ENCODE measurements at places on chromosomes 3 and 15.

- no peak for DNase-seq
Observed at GRCh38 chr15:95874637-95875036, 455.9 kb upstream of the NR2F2 start.

- DNase-seq: no peak
Observed at GRCh38 chr3:61673651-61674050, 112.3 kb downstream of the PTPRG start.

GRCh38 chr15:39252134-39252470 is 328.8 kb upstream of the THBS1 start:
- DNase-seq: no peak

- DNase-seq: no peak
Observed at GRCh38 chr15:62850318-62850717, 192.2 kb upstream of the TPM1 start.

GRCh38 chr3:146306656-146307455 is 56.0 kb upstream of the PLSCR4 start:
- no peak for DNase-seq

- DNase-seq: no peak
Observed at GRCh38 chr3:132690040-132690439, 29.9 kb downstream of the UBA5 start.

DNA sequence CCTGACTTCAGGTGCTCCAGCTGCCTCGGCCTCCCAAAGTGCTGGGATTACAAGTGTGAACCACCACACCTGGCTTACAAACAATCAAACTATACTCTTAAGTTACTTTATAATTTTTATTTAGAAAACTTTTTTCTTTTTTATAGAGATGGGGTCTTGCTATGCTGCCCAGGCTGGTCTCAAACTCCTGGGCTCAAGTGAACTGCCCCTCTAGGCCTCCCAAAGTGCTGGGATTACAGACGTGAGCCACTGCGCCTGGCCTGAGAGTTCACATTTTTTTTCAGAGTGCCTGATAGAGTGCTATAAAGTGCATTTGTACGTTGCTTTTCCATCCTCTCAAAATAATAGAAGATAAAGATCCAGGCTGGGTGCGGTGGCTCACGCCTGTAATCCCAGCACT is 102.0 kb upstream of the TBL1XR1 start:
- no peak for DNase-seq

- no peak for DNase-seq
Observed at GRCh38 chr3:132536442-132537153, 60.5 kb upstream of the ACKR4 start.

DNA sequence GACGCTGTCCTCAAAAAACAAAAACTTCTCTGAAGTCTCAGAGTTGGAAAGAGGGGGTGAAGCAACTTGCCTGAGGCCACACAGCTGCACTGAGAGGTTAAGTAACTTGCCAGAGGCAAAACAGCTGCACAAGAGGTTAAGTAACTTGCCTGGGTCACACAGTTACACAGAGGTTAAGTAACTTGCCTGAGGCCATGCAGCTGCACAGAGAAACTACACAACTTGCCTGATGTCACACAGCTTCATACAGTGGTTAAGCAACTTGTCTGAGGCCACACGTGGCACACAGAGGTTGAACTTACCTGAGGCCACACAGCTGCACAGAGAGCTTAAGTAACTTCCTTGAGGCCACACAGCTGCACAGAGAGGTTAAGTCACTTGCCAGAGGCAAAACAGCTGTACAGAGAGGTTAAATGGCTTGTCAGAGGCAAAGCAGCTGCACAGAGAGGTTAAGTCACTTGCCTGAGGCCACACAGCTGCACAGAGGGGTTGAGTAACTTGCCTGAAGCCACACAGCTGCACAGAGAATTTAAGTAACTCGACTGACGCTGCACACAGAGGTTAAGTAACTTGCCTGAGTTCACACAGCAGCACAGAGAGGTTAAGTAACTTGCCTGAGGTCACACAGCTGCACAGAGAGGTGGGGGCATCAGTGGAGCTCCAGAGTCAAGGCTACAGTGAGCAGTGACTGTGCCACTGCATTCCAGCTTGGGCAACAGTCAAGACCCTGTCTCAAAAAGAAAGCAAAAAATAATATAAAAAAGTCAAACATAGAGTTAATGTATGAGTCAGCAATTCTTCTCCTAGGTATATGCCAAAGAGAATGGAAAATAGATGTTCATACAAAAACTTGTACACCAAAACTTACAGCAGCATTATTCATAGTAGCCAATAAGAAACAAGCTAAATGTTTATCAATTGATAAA is 12.0 kb upstream of the ACAD9 start:
- no peak for DNase-seq

GRCh38 chr3:7682822-7683229 is 818.8 kb upstream of the LMCD1 start:
- DNase-seq: peak; percentile 74

DNA sequence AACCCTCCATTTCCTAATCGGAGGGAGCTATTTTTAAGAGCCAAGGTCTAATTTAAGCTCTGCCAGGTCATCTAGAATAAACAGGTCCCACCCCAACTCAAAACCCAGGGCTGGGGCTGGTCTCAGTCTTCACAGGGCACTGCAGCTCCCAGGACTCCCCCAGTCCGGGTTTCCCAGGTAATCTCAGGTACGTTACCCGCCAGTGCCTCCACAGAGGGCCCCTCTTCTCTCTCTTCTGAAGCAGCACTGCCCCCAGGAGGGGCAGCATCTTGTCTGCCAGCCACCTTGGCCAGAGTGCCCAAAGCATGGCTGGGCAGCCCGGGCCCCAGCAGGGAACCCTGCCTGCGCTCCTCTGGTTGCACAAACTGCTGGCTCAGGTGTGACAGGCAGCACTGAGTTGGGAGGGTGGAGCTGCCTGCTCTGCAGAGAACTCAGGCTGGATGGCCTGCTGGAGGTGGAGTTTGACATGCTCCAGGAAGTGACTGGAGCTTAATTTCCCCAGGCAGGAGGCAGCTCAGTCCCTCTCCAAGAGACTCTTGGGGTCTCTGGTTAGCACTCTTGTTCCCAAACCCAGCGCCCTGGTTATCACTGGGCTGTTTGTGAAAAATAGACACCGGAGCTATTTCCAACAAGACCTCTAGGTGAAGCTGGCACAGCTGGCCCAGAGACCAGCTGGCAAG is at the start of gene PLA2G4F:
PLA2G4F (minus strand) TSS at position 394 of the 680 bp plus-strand sequence; CDS start at position 307, 87 bp downstream.
- DNase-seq: no peak

DNA sequence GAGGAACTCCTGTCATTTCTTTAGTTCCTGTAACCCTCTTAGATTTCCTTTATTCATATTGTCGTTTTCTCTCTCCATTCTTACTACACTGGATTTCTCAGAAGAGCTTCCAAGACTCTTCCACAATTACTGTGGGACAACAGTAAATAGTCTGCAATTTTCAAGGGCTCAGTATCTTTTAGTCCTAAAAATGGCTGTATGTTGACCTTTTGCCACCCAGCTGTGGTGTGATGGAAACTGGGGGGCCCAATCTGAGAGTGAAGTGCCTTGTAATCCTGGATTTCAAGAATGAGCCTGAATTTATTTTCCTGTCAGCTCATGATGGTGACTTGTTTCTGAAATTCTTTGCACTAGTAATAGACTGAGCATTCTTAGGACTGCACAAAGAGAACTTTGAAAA is 277.6 kb upstream of the RASGRP1 start:
- no peak for DNase-seq

GRCh38 chr3:42853739-42854302 is 21.9 kb downstream of the CYP8B1 start:
- no peak for DNase-seq

GRCh38 chr3:188853856-188854771 is 317.7 kb upstream of the TPRG1 start:
- DNase-seq: no peak

DNA sequence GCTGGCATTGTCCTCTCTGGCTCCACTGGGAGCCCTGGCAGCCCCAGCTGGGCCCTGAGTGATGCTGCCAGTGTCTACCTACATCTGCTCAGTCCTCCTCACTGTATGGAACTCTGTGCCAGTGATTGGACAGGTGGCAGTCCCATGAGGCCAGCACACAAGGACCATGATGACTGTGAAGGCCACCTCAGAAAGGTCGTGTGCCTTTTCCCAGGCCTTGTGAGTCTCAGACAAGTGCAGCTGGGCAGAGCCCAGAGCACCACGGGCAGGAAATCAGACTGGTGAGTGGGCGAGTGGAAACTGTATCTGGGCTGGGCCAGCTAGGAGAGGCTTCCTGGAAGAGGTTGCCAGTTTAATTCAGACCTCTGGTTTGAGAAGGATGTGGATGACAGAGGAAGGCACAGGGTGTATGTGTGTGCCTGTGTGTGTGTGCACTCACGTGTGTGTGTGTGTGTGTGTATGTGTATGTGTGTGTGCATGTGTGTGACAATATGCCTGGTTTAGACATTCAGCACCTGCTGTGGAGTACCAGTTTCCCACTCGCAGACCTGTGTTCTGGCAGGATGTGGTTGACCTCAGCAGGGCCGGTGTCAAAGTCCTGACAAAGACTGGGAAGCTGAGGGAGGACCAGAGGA is 7.0 kb downstream of the MAPKAPK3 start:
- no peak for DNase-seq

- no peak for DNase-seq
Observed at GRCh38 chr3:156637480-156638022, 36.8 kb upstream of the TIPARP start.

- DNase-seq: no peak
Observed at GRCh38 chr3:196218155-196218712, 1.9 kb downstream of the SLC51A start.

DNA sequence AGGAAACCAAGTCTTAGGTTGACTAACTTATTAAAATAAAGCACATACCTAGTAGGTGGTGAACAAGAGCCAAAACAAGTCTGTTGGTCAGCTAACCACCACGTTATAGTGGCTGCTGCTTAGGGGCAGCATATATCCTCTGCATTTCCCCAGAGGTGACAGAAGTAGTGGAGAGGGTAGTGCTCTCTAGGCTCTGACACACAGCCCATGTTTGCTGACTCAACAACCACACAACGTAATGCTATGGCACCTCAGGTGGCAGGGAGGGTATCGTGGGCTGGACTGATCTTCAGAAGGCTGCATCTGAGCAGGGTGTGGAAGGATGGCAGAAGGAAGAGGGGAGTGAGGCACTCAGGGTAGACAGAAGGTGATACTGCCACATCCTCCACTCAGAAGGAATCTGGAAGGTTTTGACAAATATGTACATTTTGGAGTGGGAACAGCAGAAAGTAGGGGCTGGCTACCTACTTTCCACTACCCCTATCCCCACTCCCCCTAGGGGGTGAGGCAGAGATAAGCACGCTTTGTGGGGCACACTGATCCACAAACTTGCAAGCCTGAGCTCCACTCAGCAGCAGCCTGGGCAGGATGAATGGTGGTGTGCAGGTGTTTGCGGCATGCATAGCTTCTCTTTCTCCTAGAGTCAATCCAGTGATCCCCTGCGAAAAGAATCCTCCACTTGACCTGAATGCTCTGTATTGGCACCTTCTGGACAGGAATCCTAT is 178.1 kb downstream of the RORA start:
- DNase-seq: no peak

DNA sequence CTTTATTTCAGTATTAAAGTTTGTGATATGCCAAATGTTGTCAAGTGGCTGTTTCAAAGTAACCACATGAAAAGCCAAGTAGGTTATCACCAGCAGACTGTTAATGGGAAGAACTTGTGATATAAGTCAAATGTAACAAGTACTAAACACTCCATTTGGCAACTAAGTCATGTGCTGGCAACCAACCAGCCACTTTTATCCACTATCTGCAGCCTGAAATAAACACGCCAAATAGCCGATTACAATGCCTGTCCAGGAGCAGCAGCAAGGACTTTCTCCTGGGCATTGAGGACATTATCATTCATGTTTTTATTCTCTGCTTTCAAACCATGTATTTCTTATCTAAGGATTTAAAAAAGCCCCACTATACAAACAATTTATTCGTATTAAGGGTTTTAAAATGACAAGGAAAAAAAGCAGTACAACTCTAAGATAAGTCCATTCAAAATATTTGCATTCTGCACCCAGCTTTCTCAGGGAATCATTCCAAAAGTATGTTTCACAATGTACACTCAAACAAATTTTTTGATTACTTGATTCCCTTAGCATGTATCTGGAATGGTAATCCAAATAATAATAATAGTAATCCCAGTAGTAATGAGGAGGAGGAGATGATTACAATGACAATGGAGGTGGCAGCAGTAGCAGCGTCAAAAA is 448.6 kb downstream of the ERC2 start:
- no peak for DNase-seq

- DNase-seq: no peak
Observed at GRCh38 chr3:181930105-181930504, 218.4 kb downstream of the SOX2 start.

GRCh38 chr15:85831415-85832113 is 36.8 kb upstream of the KLHL25 start:
- no peak for DNase-seq

GRCh38 chr3:125236331-125236903 is 23.9 kb upstream of the SLC12A8 start:
- DNase-seq: no peak

DNA sequence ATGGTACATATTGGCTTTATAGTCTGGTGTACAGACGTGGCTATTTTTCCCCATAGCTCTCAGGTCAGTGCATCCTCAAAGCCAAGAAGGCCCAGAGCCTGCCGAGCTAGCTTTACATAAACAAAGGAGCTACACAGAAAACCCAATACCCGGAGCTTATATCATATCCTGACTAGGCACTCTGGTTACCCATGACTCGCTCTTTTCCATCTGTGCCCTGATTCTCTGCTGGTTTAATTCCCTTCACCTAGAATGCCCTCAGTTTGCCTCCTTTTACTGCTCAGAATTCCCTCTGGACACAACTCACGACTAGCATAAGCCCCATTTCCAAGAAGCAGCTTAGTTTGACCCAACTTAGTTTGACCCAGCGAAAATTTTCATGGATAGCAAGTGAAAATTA is 110.8 kb downstream of the TIGIT start:
- no peak for DNase-seq

GRCh38 chr3:42683875-42684598 is 1.3 kb upstream of the KLHL40 start:
- no peak for DNase-seq

- DNase-seq: no peak
Observed at GRCh38 chr15:35624881-35625280, 78.9 kb upstream of the DPH6 start.

DNA sequence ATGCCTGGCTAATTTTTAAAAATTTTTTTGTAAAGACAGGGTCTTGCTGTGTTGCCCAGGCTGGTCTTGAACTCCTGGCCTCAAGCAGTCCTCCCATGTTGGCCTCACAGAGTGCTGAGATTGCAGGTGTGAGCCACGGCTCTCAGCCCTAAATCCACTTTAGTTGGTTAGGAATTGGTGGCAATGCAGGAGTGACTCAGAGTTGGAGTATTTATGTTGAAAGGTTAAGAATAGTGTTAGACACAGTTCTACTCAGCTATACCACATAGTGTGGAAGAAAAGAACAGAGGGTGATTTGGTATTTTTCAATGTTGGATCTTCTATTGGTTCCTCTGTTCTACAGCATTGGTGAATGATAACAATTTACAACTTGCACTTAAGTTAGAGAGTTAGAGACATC is 7.6 kb downstream of the ZNF639 start:
- no peak for DNase-seq

DNA sequence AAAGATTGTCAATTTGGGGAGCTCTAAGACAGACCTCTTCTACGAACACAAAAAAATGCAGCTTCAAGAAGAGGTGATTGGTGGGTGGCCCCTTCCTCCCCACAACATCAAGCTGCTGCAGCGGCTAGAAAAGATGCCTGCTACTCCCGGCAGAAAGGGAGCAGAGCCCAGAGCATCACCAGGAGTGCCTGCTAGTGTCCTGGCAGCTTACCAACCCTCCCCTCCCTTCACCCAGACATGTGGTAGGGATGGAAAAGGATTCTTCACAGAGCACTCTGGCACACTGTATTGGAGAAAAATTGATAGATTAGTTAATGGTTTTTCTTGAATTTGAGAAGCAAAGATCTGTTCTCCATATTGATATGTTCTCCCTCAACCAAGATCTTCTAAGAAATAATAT is 10.8 kb downstream of the IP6K1 start:
- no peak for DNase-seq
